ENCODE measurements at places on chromosomes 1 and 21.

GRCh38 chr1:160465123-160465522, 57.9 kb downstream of the SLAMF6 start:
- DNase-seq, result no peak

GRCh38 chr21:40054403-40054802, 187.2 kb downstream of the PCP4 start:
- no peak for DNase-seq

GRCh38 chr1:52159033-52159789, 17.3 kb downstream of the ZFYVE9 start:
- no peak for DNase-seq

- peak; percentile 77 for DNase-seq
Measured at GRCh38 chr21:26169061-26169610, 1.4 kb downstream of the APP start.

- no peak for DNase-seq
Measured at GRCh38 chr1:167054531-167054930, 35.6 kb downstream of the GPA33 start.

- no peak for DNase-seq
Measured at GRCh38 chr1:163305441-163305840, 16.3 kb upstream of the NUF2 start.

- no peak for DNase-seq
Measured at GRCh38 chr1:245200146-245200545, 45.4 kb downstream of the KIF26B start.

DNA sequence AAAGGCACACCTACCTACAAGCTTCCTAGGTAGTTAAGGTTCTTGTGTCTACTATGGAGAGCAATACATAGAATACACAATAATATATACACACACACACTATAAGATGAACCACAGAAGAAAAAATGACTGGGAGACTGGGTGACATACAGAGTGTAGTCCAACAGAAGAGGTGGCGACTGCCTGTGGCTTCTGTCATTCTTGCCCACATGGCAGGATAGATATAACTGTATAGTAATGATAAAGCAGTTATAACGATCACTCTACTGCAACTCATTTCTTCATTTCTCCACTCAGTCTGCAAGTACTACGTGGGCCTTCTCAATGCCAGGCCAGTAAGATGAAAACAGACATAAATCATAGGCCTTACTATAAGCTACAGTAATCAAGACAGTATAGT, 113.8 kb upstream of the EDN2 start:
- DNase-seq, result no peak

DNA sequence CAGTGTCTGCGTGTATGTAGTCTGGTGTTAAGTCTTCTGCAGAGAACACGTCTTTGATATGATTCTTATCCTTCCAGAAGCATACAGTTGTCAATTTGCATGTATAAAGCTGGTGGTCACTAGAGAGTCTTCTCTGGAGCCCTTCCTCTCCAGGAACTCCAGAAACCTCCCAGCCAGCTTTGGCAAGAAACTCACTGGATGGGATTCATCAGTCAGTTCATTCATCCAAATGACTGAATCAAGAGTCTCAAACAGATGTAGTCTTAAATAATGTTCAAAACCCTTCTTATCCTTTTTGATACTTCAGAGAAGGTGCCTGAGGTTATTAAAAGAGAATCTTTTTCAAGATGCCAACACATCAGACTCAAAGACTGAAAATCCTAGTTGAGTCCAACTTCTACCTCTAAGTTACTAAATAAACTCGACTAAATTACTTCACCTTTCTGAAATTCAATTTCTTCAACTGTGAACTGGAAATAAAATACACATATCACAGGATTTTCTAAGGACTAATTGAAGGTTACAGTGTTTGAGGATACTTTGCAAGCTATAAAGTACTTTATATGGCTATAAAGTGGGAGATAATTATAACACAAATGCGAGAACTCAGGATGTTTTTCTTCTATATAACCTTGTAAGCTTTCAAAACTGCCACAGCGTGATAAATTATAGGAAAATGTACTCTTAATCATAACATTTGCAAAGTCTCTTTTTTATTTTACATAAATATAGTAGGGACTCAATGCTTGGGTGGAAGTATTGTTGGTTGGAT, 252.4 kb downstream of the FGGY start:
- DNase-seq, result no peak

DNA sequence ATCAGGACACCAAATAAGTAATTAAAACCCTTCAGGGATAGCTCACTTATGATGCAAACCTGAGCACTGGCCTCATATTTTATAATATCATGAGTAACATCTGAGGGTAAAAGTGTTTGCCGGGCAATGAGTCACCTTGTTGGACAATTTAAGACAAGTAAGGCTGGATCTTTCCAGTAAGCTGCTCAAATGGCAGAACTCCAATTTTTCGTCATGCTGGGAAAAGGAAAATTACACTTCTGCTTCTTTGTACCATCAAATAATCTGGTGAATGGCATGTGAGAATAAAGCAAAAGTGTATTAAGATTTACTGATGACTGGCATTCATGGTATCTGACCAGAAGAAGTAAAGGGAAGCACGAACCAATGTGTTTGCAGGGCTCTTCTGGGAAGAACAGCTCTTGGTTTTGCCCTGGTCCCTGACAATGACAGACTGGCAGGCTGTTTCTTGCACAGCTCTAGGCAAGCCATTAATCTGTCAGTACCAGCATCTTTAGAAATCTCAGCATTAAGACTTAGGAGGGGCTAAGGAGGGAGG, 392.2 kb downstream of the VAV3 start:
- no peak for DNase-seq

- no peak for DNase-seq
Measured at GRCh38 chr1:115142616-115143015, 53.3 kb upstream of the TSPAN2 start.

DNA sequence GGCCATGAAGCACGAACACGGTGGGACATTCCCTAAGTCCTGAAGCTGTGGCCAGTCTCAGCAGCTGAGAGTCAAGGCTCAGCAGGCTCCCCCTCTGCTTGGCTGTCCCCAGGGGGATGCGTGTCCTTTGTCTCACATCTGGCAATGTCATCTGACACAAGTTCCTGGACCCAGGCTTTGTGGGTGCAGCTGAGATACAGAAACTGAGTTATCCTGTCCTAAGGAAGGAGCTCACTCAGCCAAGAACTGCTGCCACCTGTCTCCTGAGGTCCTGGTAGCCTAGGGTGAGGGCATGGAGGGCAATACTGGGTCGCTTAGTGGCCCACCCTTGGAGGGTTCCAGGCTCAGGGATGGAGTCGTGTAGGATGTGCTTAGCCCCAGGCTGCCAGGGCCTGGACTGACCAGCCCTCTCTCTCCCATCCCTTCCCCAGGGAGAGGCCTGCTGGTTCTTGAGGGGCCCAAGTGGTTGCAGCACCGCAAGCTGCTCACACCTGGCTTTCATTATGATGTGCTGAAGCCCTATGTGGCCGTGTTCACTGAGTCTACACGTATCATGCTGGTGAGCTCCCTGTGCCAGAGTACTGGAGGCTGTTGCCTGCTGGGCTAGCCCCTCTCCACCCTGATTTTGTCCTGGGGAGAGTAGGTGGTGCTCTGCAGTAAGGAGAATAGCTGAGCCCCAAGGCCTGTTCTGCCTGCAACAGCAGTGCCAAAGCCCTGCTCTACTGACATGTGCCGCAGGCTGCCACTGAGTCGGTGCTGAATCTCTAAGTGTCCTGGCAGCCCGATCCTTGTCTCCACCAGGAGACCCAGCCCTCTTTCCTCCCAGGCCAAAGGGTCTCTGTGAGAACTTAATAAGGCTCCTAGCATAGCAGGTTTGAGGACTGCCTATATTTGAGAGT, 13.5 kb downstream of the CYP4B1 start:
- no peak for DNase-seq

DNA sequence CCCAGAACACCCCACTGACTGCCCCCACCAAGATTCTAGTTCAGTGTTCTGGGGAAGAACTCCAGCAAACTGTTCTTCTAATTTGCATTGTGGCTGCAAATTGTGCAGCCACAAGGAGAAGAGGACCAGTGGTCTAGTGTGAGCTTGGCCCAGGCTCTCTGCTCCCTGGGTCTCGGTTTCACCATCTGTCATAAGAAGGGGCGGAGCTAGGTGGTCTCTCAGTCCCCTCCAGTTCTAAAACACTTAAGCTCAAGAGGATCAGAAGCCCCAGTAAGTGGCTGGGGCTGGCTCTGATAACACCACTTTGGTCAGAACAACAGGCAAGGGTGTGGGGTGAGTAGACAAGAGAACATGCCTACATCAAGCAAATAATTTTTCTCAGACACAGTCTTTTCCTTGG, 99.9 kb downstream of the BEND5 start:
- DNase-seq, result no peak

GRCh38 chr1:71270394-71270915, 189.6 kb upstream of the ZRANB2 start:
- DNase-seq, result no peak

DNA sequence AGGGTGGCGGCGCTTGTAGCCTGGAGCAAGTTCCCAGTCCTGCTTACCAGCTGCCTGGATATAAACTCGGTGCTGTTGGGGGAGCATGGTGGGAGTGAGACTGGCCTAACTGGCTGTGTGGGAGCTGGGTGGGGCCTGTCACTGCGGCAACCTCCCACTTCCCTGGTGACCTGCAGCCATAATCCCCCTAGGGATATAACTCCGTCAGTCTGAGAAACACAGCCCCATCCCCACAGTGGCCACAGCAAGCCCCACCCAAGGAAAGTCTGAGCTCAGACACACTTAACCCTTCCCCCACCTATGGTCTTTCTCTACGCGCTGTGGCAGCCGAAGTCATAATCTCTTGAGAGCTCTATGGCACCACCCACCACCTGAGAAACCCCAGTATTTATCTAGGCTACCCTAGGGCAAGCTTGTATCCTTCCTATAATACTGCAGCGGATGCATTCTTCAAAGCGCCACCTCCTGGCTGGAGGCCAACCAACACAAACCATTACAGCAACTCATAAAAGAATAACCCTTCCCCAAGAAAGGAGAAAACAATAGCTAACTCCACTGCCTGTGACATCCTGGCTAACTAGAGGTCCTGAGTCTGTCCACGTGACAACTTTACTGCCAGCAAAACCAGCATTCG, 57.4 kb downstream of the ZNF648 start:
- no peak for DNase-seq

- DNase-seq, result no peak
Measured at GRCh38 chr1:115643225-115643624, 1.5 kb downstream of the VANGL1 start.

- no peak for DNase-seq
Measured at GRCh38 chr1:46611691-46612221, 4.9 kb downstream of the MOB3C start.

DNA sequence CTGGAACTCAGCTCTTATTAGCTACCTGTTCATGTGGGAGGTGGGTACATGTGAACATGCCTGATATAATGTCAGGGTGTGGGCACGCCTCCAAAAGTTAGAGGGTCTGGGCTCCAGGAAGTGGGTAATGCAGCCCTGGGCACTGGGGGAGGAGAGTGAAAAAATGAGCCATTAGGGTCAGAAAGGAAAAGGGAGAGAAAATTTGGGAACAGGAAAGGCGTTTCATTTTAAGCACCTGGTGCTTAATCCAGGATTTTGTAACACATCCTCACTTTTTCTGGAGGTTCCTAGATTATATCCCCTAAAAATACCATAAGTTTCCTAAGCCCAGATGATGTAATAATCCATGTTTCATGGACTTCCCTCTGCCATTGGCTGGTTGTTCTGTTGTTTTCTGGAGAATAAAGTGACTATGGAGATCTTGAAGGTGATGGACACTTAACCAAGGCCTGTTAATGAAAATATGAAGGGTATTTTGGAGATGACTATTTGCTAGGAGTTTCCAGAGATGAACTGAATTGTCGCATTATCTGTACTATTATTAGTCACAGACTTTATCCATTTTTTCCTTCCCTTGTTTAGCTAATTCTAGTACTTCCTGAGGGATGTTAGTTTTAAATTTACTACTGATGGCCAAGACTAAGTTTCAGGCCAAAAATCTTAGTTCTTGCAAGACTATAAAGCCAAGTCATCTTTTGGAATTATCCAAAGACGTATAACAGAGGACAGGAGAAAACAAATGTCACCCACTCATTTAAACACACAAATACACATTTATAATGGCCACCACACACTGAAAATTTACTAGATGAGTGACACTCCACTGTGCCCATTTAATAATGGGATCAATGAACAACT, 24.4 kb upstream of the TARBP1 start:
- DNase-seq, result no peak

DNA sequence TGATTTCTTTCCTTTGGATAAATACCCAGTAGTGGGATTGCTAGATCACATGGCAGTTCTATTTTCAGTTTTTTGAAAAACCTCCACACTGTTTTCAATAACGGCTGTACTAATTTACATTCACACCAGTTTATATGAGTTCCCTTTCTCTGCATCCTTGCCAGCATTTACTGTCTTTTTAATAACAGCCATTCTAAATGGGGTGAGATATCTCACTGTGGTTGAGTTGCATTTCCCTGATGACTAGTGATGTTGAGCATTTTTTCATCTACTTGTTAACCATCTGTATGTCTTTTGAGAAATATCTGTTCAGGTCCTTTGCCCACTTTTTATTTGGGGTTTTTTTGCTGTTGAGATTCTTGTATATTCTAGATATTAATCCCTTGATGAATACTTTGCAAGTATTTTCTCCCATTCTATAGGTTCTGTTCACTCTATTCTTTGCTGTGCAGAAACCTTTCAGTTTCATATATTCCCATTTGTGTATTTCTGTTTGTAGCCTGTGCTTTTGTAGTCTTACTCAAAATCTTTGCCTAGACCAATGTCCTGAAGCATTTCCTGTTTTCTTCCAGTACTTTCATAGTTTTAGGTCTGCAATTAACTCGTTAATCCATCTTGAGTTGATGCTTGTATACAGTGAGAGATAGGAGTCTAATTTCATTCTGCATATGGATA, 7.3 kb downstream of the HENMT1 start:
- no peak for DNase-seq

- no peak for DNase-seq
Measured at GRCh38 chr1:228851193-228851592, 115.9 kb downstream of the RHOU start.

DNA sequence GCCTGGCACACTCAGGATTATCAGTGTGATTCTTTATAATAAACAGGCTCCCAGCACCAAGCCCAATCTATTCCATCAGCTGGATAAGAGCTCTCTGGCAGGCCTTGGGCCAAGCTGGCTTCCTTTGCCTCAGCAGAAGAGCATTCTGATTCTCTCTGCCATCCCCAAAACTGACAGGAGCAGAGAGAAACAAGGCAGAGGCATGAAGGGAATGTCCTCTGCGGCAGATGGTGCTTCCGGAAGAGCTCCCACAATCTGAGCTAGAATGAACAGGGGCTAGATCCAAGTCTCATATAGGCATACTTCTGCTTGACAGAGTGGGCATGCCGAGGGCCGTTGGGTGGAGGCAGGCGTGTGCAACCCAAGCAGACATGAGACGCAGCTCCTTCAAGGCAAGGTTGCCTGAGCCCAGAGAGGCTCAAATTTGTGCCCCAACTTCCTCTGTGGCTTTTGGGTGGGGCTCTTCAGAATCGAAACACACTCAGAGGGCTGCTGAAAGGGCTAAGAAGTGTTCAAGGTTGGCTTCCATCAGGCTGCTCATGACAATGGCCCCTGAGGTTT, 4.0 kb downstream of the CAPN2 start:
- DNase-seq, result no peak

- no peak for DNase-seq
Measured at GRCh38 chr1:58568271-58568860, 8.7 kb downstream of the TACSTD2 start.

GRCh38 chr1:210248341-210248740, 15.7 kb downstream of the SERTAD4 start:
- DNase-seq, result no peak

Measured in globus pallidus (tissue), 1 donor.